SHP77 (cell line): ENCODE measurements at places on chromosomes 11 and 22.
A peak's percentile ranks its signal among the peaks of the same experiment; 100 is the strongest.

GRCh38 chr11:111366560-111367410 is 12.3 kb downstream of the POU2AF1 start:
- DNase-seq, result no peak

DNA sequence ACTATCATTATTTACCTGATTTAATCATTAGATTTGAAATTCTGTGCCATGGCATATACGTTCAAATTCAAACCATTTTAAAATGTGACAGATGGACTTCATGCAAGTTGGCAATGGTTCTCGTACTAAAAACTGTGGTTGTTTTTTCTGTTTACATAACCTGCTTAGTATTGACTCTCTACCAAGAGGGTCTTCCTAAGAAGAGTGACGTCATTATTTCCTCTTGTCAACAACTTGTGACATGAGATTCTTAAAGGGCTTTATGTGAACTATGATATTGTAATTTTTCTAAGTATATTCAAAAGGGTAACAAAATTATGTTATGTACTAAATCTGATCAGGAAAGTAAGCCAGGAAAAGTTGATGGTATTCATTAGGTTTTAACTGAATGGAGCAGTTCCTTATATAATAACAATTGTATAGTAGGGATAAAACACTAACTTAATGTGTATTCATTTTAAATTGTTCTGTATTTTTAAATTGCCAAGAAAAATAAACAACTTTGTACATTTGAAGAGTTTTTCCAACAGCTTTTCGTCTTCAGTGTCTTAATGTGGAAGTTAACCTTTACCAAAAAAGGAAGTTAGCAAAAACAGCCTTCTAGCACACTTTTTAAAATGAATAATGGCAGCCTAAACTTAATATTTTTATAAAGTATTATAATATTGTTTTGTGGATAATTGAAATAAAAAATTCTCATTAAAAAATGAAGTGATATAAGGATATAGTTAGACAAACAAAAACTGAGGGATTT is 87.0 kb downstream of the GRK3 start:
- DNase-seq, result peak; percentile 5

DNA sequence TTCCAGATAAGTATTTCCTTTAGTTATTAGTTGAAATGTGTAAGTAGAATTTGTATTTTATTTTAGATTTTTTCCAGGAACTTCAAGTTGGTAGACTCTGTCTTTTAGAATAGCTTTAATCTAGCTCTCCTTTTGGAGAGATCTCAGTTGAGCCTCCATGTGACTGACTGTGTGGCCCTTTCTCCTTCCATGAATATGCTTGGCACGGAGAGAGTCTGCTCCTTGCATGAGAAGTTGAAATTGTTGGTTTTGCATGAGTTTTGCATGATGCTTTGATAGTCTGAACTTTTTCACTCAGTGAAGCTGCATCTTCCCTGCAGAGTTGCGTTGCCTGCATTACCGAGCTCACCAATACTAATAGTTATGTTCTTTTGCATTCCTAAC is 32.8 kb upstream of the CTTN start:
- no peak for DNase-seq

DNA sequence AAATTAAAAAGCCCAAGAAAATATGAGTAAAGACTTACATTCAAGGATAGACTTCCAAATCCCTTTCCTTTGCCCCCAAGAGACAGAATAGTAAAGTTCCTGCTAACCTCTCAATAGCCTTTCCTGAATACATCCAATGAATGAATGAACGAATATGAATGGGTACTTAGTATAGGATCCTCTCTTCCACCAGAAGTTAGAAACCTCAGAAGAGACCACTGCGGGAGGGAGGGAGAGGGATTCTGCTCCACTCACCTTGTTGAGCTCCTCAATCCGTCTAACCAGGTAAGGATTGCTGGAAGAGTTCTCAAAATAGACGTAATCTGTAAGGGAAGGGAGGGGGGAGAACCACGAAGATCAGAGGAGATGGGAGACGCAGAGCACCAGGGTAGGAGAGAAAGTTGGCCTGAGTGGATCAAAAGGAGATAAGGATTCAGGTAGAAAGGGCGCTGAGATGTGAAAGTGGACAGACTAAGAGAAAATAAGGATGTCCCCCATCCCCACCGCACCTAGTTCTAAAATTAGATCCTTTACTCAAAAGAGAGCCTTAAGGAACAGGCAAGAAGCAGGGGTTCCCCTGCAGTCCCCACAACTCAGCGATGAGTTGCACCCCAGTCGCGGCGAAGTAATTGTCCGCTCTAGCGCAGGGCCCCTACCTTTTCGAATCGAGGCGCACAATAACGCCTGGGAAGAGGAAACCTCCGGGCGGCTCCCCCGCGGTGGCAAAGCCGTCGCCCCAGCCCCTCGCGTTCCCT is 1.1 kb downstream of the MTA2 start:
- DNase-seq, result no peak

DNA sequence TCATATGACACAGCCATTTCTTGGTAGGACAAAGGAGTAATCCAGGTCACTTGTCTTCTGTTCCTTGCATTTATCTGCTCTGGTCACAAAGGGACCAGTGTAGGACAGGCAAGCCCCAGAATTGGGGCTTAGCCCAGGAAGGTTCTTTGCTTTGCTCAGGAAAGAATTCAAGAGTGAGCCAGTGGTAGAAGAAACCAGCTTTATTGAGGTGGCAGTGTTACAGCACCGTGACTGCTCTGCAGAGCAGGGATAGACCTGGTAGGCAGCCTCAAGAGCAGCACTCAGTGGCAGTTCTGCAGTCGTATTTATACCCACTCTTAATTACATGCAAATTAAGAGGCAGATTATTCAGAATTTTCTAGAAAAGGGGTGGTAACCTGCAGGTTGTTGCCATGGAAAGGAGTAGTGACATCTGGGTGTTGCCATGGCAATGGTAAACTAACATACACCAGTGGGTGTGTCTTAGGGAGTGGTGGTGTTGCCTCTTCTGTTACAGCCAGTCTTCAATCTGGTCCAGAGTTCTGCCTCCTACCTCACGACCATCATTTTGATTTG is 84.9 kb upstream of the RAB1B start:
- no peak for DNase-seq

DNA sequence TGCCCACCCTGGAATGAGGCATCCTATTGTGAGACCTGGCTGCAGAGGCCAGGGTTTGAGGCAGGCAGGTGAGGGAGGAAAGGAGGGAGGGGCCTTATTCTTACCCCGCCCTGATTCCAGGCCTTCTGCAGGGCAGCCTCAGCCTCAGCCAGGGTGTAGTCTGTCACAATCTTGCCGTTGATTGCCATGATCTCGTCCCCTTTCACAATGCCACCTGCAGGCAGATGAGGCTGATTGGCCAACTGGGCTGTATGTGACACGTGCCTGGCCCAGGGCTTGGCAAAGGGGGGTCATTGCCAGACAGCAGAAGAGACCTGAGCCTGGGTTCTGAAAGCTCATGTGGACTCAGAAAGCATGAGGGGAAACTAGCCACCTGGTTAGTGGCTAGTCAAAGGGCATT is 21.4 kb upstream of the ABCC8 start:
- DNase-seq, result peak; percentile 51

DNA sequence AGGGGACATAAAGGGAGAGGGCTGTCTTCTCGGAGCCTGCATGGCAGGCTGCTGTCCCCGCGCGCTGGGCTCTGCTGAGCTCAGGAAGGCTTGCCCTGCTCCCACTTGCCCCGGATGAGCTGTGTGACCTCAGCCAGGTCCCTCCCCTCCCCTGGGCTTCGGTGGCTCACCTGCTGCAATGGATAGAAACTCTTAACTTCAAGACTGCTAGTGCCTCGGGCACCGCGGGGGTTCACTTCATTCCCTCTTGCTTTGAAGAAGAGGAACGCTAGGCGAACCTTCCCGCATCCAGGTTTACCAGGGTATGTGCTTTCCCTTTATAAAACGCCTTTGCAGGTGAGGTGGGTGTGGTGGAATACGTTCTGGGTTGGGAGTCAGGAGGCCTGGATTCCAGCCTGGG is 115.0 kb downstream of the PHF21B start:
- no peak for DNase-seq
